ENCODE measurements at places on chromosomes 11 and 22.

DNA sequence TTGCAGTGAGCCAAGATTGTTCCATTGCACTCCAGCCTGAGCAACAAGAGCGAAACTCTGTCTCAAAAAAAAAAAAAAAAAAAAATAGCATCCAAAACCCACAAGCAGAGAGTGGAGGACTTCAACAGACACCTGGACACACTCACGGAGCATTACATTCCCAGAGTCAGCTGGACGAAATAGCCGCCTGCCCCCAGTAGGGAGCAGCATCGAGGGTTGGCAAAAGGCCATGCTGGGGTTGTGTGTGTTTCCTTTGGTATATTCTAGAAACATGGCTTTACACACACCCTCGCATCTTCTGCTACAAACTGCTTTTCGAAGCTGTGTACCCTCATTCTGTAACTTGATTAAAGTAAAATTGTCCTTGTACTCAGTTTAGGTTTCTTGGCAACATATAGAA is 5.3 kb downstream of the ADA2 start:
- DNase-seq = no peak

GRCh38 chr11:6319001-6319703 is 1.1 kb downstream of the CAVIN3 start:
- peak; percentile 46 for DNase-seq

- no peak for DNase-seq
Measured at GRCh38 chr11:117221775-117222517, 9.9 kb downstream of the PCSK7 start.

GRCh38 chr22:38312261-38312800 is 4.9 kb downstream of the CSNK1E start:
- DNase-seq = peak; percentile 39

- DNase-seq = no peak
Measured at GRCh38 chr22:43449205-43449830, 37.5 kb downstream of the MPPED1 start.

DNA sequence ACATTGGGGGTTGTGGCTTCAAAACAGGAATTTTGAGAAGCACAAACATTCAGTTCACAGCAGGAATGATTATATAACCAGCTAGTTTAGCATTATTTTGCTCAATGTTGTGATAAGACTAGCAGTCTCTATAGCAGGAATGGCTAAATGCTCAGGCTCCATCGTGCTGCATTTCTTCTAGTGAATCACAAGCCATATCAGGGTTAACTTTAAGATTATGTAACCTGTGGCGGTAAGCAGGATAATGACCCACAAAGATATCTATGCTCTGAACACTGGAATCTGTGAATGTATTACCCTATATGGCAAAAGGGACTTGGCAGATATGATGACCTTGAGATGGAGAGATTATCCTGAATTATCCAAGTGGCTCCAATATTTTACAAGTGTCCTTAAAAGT is 14.8 kb downstream of the FSHB start:
- DNase-seq = peak; percentile 82
